Caco-2 (cell line): ENCODE measurements at places on chromosomes 2 and 18. TPM values are rescaled to one million over a fixed set of nuclear protein-coding genes. Genes with fewer than 3 reads are reported as not detected.

- no peaks in the 10 kb centered on the region for H3K4me1 ChIP-seq
- no peaks in the 10 kb centered on the region for H3K36me3 ChIP-seq
- H3K27me3 ChIP-seq = no peaks in the 10 kb centered on the region
- no peak overlapping the region for H3K27ac ChIP-seq
These were observed 436.4 kb downstream of the EIPR1 start for GRCh38 chr2:2941205-2941604.

- no peak overlapping the region for H3K27ac ChIP-seq
- H3K36me3 ChIP-seq = no peaks in the 10 kb centered on the region
- no peaks in the 10 kb centered on the region for H3K4me1 ChIP-seq
- H3K4me3 ChIP-seq = no peak overlapping the region
- no peak for DNase-seq
These were observed 399.8 kb downstream of the SATB2 start for GRCh38 chr2:199057936-199058335.

DNA sequence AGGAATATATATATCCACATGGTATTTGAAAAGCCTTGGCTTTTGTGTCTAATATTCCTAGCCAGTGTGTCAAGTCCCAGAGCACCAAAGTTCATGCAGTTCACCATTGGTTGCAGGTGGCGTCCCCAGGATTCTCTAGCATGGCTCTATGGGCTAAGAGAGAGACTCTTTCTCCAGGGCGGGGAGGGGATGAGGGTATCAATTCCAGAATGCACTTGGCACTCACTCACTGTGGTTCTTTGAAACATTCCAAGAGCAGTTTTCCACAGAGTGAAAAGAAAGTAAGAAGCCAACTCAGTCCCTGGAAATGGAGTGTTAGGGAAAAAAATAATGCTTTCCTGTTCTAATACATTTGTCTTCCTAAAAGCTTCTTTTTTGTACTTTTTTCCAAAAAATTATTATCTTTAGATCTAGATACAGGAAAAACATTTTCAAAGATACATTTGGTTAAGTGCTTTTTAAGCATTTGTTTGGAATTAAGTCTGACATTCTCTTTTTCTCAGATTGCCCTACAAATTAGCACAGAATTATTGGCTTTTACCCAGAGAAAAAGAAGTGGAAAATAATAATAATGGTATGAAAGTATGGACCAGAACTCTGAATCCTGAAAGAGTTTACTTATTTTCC lies 239.9 kb downstream of the PAX3 start:
- no peaks in the 10 kb centered on the region for H3K36me3 ChIP-seq
- no peak overlapping the region for H3K4me3 ChIP-seq
- no peaks in the 10 kb centered on the region for H3K4me1 ChIP-seq
- peaks cover 4% of the 10 kb centered on the region; the same call in 1 of the 2 replicates for H3K27me3 ChIP-seq
- DNase-seq = no peak
- H3K27ac ChIP-seq = no peak overlapping the region

DNA sequence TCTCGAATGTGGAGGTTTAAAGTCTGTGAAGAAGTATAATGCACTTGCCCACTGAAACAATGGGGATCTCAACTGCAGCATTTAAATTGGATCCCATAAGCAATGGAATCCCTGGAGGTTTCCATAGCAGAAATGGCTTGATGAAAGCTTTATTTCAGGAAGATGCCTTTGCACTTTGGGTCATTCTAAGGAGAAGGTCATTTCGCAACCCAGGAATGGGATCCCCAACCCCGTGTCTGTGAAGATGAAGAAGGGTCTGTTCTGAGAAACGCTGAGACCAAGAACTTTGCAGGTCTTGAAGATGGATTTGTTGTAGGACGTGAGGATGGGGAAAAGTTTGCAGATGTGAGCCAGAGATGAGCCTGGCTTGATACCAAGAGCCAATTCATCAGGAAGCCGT lies 1.8 kb upstream of the KCNG3 start:
- H3K4me3 ChIP-seq = no peak overlapping the region
- no peak overlapping the region for H3K27ac ChIP-seq
- H3K27me3 ChIP-seq = no peaks in the 10 kb centered on the region
- H3K36me3 ChIP-seq = no peaks in the 10 kb centered on the region
- no peak for DNase-seq

The HOXD10 gene
- total RNA-seq = not detected in 2 replicates

The CXCR1 gene
- total RNA-seq = not detected in 2 replicates

The GPR17 gene
- total RNA-seq = not detected in 2 replicates

The DTNA gene
- total RNA-seq = 10.0 and 10.4 TPM in 2 replicates

The TMEM169 gene
- 1.1 and 1.3 TPM in 2 replicates for total RNA-seq

The REG3G gene
- not detected in 2 replicates for total RNA-seq
